ENCODE measurements at places on chromosomes 3 and 15.

DNA sequence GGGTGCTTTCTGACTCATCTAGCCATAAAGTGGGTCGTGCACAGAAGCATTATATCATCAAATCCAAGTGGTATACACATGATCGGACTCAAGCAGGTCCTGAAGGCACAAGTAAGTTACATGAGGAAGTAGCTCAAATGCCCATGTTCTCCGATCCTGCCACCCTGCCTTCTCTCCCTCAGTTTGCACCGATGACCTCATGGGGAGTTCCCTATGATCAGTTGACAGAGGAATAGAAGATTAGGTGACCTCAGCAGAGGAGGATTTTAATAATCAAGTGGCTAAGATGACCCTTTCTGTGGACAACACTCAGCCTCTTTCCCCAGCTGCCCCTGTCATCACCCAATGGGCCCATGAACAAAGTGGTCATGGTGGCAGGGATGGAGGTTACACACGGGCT is 149.5 kb downstream of the TBC1D5 start:
- no peak for DNase-seq

- no peak for DNase-seq
Measured at GRCh38 chr15:49415638-49416037, 7.4 kb upstream of the FGF7 start.

GRCh38 chr15:63172851-63173451 is 15.7 kb upstream of the RPS27L start:
- no peak for DNase-seq

DNA sequence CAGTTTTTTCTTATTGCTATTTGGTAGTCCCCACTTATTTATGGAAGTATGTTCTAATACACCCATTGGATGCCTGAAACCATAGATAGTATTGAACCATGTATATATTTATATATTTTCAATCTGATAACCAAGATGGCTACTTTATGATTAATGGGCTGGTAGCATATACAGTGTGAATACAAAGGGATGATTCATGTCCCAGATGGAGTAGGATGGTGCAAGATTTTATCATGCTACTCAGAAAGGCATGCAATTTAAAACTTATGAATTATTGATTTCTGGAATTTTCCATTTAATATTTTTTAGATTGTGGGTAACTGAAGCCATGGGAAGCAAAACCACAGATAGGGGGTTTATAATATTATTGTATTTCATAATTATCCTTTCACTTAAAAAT is 35.2 kb downstream of the AP4E1 start:
- DNase-seq, result no peak

DNA sequence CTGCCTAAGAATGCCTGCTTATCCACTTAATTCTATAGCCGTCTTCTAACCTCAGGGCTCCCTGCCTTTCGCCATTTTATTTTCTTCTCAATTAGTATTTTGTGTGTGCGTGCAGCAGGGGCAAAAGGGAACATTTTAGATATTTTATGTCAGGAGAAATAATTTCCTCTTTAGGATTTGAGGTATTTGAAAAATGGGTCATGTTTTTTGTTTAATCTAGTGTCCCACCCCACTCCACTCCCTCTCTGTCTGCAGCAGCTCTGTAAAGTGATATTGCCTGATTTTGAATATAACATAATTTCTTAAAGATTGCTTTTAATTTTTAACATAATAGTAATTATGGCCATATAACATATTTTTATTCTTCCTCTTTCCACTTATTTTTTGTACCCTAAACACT is 593.2 kb upstream of the DPPA4 start:
- DNase-seq, result no peak

DNA sequence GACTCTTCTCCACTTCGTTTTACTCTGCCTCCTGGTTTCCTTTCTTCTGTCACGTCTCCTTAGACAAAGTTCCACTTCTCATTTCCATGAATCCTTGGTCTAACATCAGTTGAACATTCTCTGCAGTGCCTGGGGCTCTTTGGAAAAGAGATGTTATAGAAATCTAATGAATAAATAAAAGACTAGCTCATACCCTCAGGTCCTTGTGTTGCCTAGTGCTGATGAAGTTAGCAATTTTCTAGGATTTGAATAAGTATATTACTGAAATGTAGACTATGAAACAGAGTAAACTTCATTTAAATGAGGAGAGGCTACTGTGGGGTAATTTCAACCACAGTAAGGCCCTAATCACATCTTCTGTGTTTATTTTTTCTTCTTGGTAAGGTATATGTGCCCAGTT is 146.9 kb upstream of the CADPS start:
- DNase-seq, result no peak

DNA sequence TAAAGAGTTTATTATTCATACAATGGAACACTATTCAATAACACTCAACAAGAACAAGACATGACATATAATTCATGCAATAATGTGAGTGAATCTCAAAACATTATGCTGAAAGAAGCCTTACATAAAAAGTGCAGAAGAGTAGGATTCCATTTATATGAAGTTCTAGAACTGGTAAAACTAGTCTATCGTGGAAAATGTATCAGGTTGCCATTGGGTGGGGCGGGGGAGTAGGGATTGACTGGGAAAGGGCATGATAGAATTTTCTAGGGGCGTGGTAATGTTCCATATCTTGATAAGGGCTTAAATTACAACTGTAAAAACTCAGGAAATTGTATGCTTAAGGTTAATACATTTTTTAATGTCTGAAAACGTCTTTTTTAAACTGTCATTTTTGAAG is 247.9 kb downstream of the SATB1 start:
- no peak for DNase-seq

All from kidney (tissue), 22 donors.